GM12891 (cell line): ENCODE measurements at places on chromosomes 7 and 10.

GRCh38 chr10:74406006-74406405, 255.0 kb downstream of the ADK start:
- no peak for DNase-seq

DNA sequence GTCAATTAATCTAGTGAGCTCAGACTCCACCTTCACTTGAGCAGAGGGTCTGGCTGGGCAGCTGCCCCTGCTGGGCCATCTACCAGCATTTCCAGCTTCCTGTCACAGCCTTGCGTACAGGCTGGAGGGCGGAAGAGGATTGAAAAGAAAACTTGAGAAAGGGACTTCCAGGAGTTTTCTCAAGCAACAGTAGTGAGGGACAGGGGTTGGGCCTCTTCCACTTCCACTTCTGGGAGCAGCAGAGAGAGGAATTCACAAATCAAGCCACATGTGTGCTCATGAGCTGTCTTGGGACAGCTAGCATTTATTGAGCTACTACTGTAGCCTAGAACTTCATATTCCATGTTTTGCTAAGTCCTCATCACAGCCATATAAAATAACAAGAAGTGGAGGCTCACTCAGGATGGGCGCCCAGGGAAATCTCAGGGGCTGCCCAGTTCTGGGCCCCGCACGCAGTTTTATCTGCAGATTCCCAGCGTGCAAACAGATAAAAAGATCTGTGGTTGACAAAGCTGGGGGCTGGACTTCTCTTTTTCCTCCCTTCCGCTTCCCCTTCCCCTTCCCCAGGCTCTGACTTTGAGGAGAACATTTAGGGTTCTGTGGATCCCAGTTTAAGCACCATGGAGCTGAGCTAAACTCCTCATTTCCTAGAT, 135.8 kb downstream of the RGS10 start:
- DNase-seq = no peak

DNA sequence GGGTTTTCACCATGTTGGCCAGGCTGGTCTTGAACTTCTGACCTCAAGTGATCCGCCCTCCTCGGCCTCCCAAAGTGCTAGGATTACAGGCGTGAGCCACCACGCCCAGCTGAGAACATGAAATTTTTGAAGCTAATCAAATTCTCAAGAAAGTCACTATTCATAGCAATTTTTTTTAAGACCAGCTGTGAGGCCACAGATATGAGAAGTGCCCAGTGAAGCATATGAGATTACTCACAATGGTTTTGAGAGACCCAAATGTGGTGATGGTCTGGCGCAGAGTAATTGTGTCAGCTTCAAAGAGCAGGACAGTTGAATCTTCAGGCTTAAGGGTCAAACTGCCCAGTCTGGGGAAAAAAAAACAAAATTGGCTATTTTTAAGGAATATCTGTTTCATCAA, 16.2 kb downstream of the NCOA4 start:
- DNase-seq = no peak

- no peak for DNase-seq
Observed at GRCh38 chr7:110733221-110733620, 357.7 kb upstream of the LRRN3 start.

DNA sequence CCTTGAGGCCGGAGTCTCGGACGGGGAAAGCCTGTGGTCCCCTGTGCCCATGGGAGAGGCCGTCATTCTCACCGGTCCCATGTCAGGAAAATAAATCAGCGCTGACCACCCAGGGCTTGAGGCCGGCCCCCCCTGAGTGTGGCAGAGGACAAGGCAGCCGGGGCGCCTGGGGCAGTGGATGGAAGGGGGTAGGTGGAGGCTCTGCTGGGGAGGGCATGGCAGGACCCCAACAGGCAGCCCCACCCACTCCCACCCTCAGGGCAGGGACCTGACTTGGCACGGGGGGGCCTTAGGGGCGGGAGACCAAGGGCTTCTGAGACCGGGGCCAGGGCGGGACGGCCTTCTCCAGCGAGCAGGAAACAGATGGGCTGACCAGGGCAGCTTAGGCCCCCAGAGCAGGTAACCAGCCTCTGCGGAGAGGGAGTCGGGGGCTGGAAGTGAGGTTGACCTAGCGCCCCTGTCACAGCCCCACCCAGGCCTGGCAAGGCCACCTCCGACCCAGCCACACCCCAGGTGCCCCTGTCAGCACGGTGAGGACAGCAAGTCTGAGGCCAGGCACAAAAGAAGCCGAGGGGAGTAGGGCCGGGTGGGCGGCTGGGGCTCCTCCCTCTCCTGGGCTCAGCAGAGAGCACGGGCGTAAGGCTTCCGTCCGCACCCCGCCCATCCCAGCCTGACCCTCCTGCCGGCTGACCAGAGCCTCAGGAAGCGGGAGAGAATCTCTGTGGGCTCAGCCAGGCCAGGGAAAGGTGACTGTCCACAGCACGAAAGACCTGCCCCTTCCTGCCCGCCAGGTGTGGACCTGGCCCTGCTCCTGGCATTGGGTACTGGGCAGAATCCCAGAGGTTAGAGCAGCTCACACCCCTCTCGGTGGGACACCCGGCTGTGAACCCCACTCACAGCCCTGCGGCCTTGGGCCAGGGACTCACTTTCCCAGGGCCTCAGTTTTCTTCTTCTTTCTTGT, 87.4 kb downstream of the FOXL3 start:
- no peak for DNase-seq

DNA sequence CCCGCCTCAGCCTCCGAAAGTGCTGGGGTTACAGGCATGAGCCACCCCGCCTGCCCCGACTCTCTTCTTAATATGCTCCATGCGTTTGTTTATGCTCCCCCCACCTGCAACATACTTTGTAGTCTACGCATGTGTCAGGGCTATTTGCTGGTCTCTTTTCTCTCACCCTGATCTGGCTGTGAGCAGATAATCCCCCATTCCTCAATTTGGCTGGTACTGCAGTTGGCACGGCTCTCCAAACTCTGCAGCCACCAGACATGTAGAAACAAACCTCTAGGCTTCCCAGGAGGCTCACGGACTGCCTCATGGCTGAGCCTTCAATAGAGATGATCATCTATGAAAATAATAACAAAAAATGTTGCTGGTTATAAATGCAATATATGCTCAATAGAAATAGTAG, 540.3 kb upstream of the GALNT17 start:
- no peak for DNase-seq

DNA sequence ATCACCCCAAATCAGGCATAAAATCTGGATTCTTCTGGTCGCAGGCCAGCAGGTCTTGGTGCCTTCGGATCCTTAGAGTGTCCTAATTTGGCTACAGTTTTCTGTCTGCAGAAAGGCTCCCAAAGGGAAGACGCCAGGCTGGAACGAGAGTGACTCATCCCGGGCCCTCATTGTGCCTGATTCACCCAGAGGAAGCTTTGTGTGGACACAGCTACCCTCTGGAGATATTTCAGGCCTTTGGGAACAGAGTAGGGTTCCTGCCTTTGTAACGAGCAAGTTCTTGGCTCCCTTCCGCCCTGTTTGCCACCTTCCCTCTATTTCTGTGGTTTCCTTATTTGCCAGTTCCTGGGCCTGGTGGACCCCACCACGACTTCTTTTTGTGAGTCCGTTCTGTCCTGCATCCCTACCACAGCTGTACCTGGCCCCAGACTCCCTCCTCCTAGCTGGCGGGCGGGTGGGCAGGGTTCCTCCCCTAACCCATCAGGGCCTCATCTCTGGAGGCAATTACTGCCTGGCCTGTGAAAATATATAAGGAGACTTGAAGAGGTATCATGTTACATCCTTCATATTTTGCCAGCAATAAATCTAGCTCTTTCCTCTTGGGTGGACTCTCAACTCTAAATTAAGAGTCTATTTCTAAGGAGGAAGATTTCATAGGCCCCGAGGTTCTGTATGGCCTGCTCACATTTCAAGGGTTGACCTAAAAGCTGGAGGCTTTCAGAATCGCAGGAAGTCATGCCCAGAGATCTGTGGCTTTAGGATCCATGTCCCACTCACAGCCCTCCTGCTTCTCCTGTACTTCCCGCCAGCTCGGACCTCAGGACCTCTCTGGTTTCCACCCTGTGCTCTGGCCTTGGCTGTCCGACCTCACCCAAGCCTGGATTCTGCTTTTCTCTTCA, 219.2 kb upstream of the ZNF32 start:
- DNase-seq = no peak

GRCh38 chr10:132557696-132558515, 20.3 kb downstream of the INPP5A start:
- no peak for DNase-seq

GRCh38 chr10:72068901-72069446, 19.4 kb downstream of the SPOCK2 start:
- no peak for DNase-seq

- DNase-seq = no peak
Observed at GRCh38 chr7:45601094-45601493, 26.9 kb downstream of the ADCY1 start.

GRCh38 chr10:79234391-79235315, 112.6 kb upstream of the PPIF start:
- DNase-seq = no peak

DNA sequence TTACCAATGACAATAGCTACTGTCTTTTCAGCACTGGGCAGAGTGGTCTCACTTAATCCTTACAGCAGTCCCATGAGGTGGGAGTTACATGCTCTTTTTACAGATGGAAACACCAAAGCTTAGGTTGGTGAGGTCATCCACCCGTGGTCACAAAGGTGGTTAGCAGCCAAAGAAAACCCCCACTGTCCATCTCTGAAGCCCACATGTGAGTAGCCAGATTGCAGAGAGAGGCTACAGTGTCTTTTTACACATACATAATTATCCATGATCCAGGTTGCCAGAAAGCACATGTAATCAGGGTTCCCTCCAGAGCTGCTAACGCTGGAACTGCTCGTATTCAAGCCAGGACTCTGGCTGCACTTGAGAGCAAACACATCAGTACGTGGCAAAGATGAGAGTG, 24.6 kb upstream of the ANKRD2 start:
- no peak for DNase-seq

GRCh38 chr10:102368077-102368476, 27.4 kb upstream of the NFKB2 start:
- DNase-seq = no peak

- DNase-seq = no peak
Observed at GRCh38 chr7:131293018-131293417, 34.7 kb upstream of the MKLN1 start.
